ENCODE measurements at places on chromosomes 7 and 10. TPM values are rescaled to one million over a fixed set of nuclear protein-coding genes. Genes with fewer than 3 reads are reported as not detected.

ACHE gene
- 67.8 TPM for polyA plus RNA-seq

DNA sequence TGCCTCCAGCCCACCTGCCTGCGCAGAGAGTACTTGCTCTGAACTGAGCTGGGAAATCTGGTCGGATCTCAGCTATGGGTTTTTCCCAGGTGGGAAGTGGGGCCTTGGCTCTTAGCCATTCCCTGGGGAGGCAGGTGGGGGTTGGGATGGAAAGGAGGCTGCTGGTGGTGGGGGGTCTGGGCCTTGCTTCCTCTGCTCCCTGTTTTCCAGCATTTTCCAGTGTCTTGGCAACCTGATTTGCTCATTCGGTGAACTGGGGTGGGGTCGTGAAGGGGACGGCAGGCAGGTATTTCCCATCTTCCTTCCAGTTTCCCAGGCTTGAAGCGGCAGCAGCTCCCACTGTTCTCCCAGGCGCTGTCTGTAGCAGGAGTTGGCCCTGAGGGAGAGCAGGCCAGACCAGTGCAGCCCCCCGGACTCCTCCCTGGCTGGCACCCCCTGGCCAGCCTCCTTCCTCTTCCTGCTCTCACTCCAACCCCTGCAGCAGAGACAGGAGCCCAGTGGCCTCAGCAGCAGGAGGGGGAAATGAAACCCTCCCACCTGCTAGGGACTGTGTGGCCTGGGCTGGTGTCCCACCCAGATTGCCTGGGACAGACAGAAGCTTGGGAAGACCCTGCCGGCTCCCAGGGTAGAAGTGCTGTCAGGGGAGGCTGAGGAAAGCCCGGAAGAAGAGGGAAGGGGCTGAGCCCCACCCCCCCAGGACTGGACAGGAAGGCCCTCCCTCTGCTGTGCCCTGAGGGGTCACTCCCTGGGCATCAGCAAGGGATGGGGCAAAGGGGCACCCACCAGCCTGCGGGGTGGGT lies 6.6 kb downstream of the TRIM8 start:
- no peak for DNase-seq

DNA sequence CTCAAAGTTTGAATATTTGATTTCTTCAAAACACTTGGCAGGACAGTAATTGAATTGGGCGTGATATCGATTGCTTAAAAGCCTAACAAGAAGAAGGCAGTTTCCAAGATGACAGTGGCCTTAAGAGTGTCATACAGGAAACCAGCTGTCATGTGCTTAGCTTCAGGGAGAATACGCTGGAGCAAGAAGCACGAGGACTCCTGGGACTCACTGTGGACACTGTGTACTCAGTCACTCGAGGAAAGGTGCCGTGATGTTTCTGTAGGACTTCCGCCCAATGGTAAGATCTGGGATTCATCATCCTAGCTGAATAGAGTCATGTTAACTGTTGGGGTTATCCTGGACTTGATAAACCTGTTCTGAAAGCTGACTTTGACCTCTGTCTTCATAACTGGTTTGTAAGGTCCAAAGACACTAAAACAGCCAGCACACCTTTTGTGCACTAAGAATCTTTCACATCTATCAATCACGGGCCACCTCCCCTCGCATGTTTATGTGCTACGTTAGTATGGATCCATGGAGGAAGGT lies 113.5 kb downstream of the CELF2 start:
- DNase-seq = no peak

GRCh38 chr7:91165846-91166230 lies 98.4 kb upstream of the FZD1 start:
- peak; percentile 37 for DNase-seq

Measured in muscle of back (tissue), 13 donors.